ENCODE measurements at places on chromosomes 7 and 10.
A peak's percentile ranks its signal among the peaks of the same experiment; 100 is the strongest.

DNA sequence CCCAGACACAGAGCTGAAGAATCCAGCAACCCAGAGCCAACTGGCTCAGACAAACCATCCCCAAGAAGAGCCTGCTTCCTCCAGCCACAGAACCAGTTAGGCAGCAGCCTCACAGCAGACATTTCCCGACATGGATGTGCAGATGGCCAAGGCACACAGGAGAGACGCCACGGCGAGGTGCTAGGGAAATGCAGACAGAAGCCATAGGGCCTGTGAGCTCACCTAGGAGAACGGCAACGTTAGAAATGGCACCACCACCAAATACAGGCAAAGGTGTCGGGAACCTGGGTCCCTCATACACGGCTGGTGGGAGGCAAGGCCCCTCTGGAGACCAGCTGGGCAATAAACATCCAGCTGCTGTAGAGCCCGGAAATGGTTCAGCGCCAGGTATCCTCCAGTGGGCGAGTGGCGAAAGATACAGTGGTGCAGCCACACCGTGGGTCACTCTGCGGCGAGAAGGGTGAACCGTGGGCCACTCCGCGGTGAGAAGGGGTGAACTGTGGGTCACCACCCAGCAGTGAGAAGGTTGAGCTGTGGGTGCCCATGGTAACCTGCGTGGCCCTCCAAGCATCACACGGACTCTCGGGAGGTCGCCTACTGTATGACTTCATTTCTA, 31.2 kb downstream of the JAKMIP3 start:
- no peak for DNase-seq

DNA sequence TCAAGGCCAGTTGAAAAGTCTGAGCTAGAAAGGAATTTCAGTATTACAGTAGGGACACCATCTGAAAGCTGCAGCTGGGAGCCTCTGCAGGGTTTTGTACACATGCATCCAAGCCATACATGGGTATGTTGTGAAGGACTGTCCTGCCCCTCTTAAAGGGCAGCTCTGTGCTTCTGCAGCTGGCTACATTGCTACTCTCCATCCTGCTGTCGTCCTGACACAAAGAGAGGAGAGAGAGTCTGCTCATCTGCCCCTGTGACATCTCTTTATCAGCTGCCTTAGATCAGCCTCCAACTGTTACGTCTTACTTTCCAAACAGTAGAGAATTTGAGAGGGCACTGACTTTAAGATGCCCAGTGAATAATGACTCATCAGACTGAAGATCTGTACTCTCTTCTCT, 602.7 kb downstream of the SORCS3 start:
- DNase-seq, result no peak

DNA sequence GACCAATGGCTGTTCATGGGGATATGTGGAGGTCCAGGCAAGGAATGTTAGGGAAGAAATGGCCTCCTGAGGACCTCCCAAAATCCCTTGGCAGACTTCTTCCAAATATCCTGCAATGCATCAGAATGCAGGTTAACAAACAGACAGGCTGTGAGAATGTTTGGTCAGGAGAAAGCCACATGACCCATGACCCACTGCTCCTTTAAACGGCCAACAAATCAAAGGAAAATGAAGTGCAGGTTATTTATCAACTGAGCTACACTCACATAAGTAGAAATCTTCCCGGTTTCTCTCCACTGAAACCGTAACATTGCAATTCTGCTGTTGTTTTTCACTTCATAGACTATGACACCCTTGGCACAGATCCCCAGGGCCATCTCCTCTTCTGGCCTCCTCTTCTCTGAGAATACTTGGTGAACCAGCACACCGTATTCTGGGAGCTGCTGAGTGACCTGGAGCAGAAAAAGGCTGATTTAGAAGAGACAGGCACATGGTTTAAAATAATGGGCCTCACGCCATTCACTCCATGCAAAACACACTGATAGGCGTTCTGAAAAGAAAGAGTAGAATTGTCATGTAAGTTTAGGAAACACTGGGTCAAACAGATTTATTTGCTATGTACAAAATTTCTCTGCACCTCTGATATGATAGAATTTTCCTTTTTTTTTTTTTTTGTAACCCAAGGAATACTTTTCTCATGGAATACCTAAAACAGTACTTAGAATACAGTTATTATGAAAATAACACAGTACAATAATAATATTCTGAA, 67.8 kb downstream of the FRMPD2 start:
- DNase-seq, result no peak

DNA sequence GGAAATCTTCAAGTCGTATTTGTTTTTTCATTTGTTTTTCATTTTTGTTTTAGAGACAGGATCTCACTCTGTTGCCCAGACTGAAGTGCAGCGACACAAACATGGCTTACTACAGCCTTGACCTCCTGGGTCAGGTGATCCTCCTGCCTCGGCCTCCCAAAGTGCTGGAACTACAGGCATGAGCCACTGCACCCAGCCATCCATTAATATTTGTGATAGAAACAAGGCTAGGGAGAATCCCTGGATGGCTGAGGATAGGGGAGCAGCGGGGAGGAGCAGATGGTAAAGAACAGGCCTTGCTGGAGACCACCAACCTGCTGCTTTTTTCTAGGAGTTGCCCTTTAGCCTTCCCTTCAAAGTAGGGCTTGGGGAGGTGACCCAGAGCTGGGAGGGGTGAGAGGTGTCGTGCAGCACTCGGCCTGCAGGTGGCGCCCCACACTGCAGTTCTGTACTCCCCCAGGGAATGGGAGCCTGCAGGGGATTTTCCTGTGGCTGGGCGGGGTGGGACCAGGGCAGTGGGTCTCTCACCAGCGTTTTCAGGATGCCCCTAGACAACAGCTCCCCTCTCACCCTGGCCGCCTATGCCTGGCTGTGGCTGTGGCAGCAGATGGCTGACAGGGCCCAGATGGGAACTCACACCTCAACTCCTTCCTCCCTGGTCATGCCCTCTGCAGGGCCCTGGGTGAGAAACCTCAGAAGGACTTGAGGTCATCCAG, 12.6 kb upstream of the CDH23 start:
- peak; percentile 63 for DNase-seq

All from activated CD4-positive, alpha-beta T cell treated with anti-CD3 and anti-CD28 coated beads, Interleukin-2, amount 50 U/mL, for 4 hours (primary cell).